ENCODE measurements at places on chromosomes 5 and 9.

- DNase-seq, result no peak
Observed at GRCh38 chr9:111360881-111361280, 30.9 kb upstream of the OR2K2 start.

DNA sequence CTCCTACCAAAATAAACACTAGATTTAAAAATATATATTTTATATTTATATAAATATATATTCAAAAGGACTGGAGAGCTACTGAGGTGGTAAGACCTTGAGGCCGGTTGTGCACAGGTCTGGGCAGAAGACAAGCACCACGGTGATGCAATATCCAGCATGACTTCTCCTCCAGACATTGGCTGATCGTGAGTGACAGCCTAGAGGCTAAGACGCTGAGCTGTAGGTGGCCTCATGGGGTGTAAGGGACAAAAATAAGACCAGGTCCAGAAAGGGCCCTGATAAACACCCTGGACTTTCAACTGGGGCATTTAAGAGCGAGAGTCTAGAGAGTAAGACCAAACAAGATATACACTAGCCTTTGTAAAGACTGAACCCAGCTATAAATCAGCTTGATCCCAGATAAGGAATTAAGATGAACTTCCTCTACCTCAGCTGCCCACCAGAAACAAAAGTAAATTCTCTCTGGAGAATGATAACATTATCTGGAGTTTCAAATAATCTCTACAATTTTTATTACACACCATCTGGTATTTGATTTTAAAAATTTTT is 14.2 kb upstream of the C5orf47 start:
- no peak for DNase-seq

DNA sequence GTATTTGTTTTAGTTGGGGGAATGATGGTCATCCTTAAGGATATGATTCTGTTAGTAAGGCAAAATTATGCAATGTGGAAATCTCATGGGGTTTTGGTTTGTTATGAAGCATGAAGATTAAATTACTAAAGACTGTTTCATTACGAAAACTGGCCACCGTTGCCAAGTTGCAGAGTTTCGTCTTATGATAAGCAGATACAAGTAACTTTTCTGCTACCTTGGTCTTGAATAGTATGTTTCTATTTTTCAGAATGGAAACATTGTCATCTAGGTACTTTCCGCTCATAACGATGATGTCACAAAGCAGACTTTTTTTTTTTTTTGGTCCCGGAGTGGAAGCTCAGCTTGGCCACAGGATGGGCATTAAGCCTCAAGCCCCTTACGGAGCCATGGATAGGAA is 4.2 kb downstream of the CCNI2 start:
- DNase-seq, result no peak

GRCh38 chr5:175202463-175203068 is 241.4 kb downstream of the DRD1 start:
- DNase-seq, result no peak

DNA sequence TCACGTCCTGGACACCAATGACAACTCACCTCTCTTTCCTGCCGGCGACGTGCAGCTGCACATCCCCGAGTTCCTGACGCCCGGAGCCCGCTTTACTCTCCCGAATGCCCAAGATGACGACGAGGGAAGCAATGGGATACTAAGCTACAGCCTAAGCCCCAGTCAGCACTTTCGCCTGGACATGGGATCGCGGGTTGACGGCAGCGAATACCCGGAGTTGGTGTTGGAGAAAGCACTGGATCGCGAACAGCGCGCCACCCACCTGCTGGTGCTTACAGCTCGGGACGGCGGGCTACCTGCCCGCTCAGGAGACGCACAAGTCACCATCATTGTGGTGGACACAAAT is 1.1 kb downstream of the PCDHAC1 start:
- DNase-seq, result no peak

GRCh38 chr9:122134822-122135528 is 24.6 kb downstream of the NDUFA8 start:
- no peak for DNase-seq

DNA sequence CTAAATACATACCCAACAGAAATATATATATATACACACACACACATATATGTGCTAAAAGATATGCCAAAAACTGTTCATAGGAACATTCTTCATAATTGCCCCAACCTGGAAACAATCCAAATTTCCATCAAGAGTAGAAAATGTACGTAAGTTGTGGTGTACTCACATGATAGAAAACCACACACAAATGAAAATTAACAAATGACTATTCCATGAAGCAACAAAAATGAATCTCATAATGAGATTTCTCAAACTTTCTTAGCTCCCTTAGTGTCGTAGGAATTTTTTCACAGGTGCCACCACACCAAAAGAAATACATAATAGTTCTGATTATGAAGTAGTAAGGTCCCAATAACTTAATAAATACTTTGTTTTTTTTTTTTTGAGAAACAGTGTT is 7.8 kb downstream of the ATP10B start:
- DNase-seq, result no peak

- DNase-seq, result no peak
Observed at GRCh38 chr5:115184770-115185169, 15.1 kb upstream of the TRIM36 start.

GRCh38 chr5:91168859-91169258 is 214.3 kb downstream of the ARRDC3 start:
- DNase-seq, result no peak

DNA sequence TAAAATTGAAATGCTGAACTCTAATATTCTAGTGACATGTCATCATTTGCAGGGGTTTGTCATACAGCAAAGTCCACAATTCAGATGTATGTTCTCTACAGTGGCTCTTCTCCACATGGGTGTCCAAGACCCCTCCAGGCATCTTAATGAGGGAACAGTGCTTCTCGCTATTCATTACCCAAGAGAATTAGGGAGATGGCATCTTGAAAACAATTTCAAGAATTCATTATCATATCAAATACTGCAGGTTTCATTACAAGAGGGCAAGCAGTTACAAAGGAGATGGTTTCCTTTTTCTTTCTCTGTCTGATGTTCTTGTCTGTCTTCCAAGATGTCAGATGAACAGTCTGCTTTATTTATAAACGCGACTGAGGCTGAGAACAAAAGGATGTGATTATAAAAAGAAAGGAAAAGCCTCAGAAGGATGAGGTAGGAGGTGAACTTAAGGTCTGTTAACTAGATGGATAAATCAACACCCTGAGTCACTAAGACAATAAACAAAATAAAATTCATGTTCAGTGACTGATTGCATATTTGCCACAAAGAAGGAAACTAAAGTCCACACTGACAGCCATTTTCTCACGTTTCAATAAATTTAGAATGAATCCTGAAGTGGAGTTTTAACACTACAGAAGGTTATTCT is 326.7 kb upstream of the EFNA5 start:
- no peak for DNase-seq

DNA sequence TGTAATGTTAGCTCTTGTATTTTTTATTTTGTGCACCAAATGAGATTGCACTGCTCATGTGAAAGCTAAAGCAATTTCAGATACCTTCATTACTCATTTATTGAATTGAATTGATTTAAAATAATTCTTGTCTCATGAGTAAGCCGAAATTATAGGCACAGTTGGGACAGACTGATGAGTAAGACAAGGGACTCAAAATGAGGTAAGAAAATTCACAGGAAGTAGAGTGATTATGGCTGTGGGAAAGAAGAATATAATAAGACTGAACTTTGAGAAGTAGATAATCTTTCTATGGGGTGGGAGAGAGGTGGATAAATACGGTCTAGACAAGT is 51.1 kb downstream of the NUDT12 start:
- DNase-seq, result peak; percentile 7

- no peak for DNase-seq
Observed at GRCh38 chr5:101012880-101013279, 109.8 kb upstream of the ST8SIA4 start.

Measured in keratinocyte (primary cell).